Smooth muscle cell of trachea (primary cell): ENCODE measurements at places on chromosomes 13 and 19. TPM values are rescaled to one million over a fixed set of nuclear protein-coding genes. Genes with fewer than 3 reads are reported as not detected.

Gene RAP2A
- 28.5 and 30.4 TPM in 2 replicates for total RNA-seq

Gene OR7C1
- not detected in 2 replicates for total RNA-seq

Gene SHISA7
- total RNA-seq, result under 0.01 TPM in 1 of 2 replicates, not detected in the other

Gene ZSCAN1
- 0.83 TPM in 1 of 2 replicates, not detected in the other for total RNA-seq

Gene KIR2DL3
- total RNA-seq, result not detected in 2 replicates

Gene ZFP28
- 9.9 and 13.1 TPM in 2 replicates for total RNA-seq

Gene SIGLEC5
- total RNA-seq, result not detected in 2 replicates

Gene NANOS2
- total RNA-seq, result not detected in 2 replicates

Gene NCR1
- not detected in 2 replicates for total RNA-seq

Gene DCT
- total RNA-seq, result 0.17 TPM in 1 of 2 replicates, not detected in the other

Gene SLC15A1
- total RNA-seq, result under 0.01 TPM in 2 replicates

Gene PLIN4
- 0.73 and 8.9 TPM in 2 replicates for total RNA-seq

Gene PPP1R12C
- 44.7 and 46.4 TPM in 2 replicates for total RNA-seq

Gene LMTK3
- total RNA-seq, result 0.15 and 0.50 TPM in 2 replicates

Gene LRRC8E
- 6.0 and 7.4 TPM in 2 replicates for total RNA-seq

Gene LEUTX
- total RNA-seq, result not detected in 2 replicates

Gene MAG
- not detected in 2 replicates for total RNA-seq

Gene PLIN5
- not detected in 2 replicates for total RNA-seq

Gene ATP4B
- 0.17 TPM in 1 of 2 replicates, not detected in the other for total RNA-seq
